ENCODE measurements at places on chromosomes 2 and 18. TPM values are rescaled to one million over a fixed set of nuclear protein-coding genes. Genes with fewer than 3 reads are reported as not detected.

CFC1 gene
- 6.4 TPM for total RNA-seq

RAB6C gene
- 0.24 TPM for total RNA-seq

C2orf81 gene
- 7.6 TPM for total RNA-seq

MBD2 gene
- 42.5 TPM for total RNA-seq

CAVIN2 gene
- total RNA-seq, result not detected

CXCR4 gene
- total RNA-seq, result 454 TPM

LONRF2 gene
- total RNA-seq, result 0.40 TPM

RGPD3 gene
- 0.28 TPM for total RNA-seq

DSG1 gene
- not detected for total RNA-seq

ANKRD23 gene
- 3.9 TPM for total RNA-seq

NOSTRIN gene
- 0.42 TPM for total RNA-seq

CD226 gene
- 0.32 TPM for total RNA-seq

ASIC4 gene
- 0.16 TPM for total RNA-seq

ZNF521 gene
- 26.9 TPM for total RNA-seq

ALPG gene
- not detected for total RNA-seq

DNA sequence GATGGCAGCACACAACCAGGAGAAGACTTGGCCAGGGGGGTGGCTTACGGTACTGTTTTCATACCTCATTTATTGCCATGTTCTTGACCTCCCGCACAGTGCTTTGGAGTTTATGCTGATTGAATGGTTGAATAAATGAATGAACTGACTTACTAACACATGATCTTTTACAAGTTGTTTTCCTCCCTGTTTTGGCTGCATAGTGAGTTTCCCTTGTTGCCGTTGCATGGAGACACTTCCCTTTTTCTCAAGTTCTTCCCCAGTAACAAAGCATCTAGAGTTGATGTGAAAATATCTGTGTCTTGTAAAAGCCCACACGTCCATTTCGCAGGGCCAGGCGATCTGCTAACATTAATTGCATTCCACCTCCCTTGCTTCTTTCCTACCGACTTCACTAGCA, 35.7 kb upstream of the RAB1A start:
- DNase-seq, result no peak

DNA sequence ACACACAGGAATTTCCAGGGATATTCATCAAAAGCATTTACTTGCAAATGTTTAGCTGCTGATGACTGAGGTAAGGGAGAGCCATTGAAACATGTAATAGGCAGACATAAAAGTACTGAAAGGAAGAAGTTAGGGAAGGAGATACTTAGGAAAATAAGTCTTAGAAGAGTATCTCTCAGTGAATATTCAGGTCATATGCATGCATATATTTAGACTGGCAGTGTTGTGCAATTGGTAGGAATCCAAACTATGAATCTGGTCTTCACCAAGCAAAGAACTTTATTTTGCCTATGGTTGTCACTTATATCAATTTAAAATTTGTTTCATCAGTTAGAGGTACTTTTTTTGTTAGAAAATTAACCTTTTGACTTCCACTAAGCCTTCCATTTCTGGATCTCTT, 1490.7 kb downstream of the SUCLG1 start:
- no peak for DNase-seq

DNA sequence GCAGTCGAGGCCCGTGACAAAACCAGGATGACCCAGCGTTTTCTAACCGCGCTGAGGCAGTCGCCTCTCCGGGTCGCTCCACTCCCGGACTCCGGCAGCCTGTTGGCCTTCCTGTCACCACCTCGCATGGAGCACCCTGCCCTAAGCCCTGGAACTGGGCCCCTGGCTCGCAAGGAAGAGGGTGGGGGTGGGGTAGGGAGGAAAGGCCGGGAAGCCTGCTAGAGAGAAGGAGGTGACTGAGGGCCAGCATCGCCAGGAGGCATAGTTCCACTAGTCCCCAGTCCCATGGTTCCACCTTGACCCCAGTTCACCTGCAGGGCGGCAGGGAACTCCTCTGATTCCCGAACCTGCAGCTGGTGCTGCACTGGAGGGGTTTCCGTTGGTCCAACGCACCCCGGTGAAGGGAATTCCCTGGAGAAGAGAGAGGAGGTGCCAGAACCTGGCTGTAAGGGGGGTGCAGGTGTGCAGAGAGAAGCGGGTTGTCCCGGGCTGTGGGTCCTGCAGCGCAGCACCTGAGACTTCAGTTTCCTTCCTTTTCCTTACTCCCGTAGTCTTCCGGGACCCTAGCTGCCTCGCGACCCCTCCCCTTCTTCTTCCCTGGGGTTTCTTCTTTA, 11.8 kb upstream of the EN1 start:
- no peak for DNase-seq

GRCh38 chr18:75500545-75500944, 73.0 kb upstream of the SMIM21 start:
- DNase-seq, result no peak

DNA sequence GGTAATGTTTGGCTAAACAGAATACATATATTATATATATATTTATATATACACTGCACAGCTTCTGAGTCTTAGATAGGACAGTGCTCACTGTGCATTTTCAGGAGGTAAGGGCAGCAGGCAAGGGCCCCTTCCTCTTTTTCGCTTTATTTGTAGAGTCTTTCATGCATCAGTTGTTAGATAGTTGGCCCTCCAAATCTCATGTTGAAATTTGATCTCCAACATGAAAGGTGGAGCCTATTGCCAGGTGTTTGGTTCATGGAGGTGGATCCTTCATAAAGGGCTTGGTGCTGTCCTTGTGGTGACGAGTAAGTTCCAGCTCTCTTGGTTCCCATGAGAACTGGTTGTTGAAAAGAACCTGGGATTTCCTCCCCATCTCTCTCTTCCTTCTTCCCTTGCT, 48.1 kb downstream of the TSN start:
- no peak for DNase-seq

GRCh38 chr2:162090109-162090508, 16.1 kb upstream of the DPP4 start:
- no peak for DNase-seq

- DNase-seq, result no peak
Measured at GRCh38 chr2:205296959-205297358, 385.3 kb upstream of the NRP2 start.

DNA sequence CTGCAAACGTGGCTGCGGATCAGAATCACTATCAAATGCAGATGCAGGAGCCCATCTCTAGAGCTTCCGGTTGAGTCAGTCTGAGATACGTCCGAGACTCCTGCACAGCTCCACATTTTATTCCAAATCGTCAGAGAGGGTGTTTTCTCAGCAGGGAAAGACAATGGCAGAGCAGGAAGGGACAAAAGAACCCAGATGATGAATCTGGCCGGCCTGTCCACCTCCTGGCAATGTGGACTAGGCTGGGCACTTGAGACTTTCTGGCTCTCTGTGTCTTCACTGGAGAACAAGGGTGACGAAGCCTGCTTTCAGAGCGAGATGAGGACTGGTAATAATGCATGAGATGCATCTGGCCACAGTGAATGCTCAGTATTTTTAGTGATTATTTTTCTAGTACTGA, 255.9 kb upstream of the MYT1L start:
- no peak for DNase-seq

GRCh38 chr2:29033172-29033571, 41.2 kb downstream of the PCARE start:
- peak; percentile 78 for DNase-seq

GRCh38 chr18:9914334-9914583, 443 bp downstream of the VAPA start:
- DNase-seq, result no peak

GRCh38 chr18:58452454-58453166, 176.3 kb downstream of the ALPK2 start:
- DNase-seq, result no peak

GRCh38 chr2:232779465-232779864, 3.1 kb upstream of the KCNJ13 start:
- DNase-seq, result no peak

DNA sequence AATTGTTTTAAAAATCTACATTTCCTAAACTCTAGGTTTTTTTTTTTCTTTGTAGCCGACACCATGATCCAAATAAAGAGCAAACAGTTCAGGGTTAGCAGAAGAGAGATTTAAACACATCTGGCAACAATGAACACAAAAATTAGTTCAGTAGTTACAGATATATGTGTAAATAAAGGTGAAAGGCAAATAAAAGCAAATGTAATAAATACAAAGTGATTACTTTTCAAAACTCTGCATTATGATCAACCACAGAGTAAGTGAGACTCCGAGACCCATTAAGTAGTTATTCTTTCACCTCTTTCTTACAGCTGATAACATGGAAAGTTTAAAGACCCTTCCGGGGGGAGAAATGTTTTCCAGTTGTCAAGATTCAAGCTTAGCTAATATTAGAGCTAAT, 716 bp downstream of the CALCRL start:
- DNase-seq, result no peak

GRCh38 chr2:153059338-153060052, 341.1 kb downstream of the ARL6IP6 start:
- peak; percentile 67 for DNase-seq

DNA sequence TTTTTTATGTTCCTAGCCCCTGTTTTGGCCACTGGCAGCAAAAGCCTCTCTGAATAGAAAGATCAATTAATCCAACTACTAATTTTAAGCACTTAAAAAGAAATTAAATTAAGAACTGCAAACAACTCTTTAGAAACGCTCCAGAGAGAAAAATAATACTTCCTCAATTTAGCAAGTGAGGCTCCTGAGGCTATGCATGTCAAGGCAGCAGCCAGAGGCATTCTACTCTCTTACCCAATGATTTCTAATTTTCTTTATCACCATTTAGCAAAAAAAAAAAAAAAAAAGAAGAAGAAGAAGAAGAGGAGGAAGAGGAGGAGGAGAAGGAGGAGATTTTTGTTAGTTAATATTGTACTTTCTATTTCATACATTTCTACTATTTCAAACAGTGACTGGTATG, 68.5 kb downstream of the TMEM237 start:
- DNase-seq, result no peak

GRCh38 chr2:232793271-232793670, 16.9 kb upstream of the KCNJ13 start:
- no peak for DNase-seq

DNA sequence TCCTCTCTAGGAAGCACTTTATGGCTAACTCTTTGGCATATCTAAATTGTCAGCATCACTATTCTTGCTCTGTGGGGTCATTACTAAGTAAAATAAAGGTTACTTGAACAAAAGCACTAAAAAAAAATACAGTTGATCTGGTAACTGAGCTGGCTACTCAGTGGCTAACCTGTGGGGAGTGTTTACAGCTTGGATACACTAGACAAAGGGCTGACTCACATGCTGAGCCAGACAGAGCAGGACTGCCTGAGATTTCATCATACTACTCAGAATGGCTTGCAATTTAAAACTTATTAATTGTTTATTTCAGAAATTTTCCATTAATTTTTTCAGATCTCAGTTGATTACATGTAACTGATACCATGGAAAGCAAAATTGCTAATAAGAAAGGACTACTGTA, 1690.4 kb upstream of the SLC39A10 start:
- peak; percentile 59 for DNase-seq

DNA sequence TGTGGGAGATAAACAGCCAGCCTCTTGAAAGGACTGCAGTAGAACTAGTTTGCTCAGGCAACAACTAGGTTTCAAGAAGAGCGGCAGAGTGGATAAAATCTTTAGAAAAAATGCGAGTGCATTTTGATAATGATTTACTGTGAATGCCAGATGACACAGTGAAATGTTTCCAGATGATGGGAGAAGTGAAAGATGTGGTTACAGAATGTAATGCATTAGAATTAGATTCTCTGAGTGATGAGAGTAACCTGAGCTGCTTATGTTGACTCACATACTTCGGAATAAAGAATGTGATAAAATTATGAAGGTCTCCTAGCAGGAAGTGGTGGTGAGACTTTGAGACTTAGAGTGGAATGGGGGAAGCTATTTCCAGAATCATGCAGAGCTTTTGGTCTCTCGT, 184.3 kb downstream of the GULP1 start:
- no peak for DNase-seq

- DNase-seq, result no peak
Measured at GRCh38 chr18:75471850-75472249, 44.3 kb upstream of the SMIM21 start.

All from endodermal cell (in vitro differentiated cells).